CD4-positive, alpha-beta T cell (primary cell): ENCODE measurements at places on chromosomes 5 and 9.

DNA sequence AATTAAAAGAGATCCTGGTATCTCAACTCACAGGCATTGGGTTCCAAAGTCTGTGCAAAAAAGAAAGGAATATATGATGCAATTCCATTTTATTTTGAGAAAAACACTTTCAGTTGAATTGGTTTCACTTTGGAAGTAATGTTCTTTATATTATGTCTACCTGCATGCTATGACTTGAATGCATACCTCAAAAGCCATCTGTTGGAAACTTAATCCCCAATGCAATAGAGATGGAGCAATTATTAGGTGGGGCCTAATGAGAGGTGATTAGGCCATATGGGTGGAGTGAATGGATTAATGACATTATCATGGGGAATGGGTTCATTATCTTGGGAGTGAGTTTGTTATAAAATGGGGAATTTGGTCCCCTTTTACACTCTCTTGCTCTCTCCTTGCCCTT lies 293.3 kb downstream of the CSNK1G3 start:
- DNase-seq, result no peak

DNA sequence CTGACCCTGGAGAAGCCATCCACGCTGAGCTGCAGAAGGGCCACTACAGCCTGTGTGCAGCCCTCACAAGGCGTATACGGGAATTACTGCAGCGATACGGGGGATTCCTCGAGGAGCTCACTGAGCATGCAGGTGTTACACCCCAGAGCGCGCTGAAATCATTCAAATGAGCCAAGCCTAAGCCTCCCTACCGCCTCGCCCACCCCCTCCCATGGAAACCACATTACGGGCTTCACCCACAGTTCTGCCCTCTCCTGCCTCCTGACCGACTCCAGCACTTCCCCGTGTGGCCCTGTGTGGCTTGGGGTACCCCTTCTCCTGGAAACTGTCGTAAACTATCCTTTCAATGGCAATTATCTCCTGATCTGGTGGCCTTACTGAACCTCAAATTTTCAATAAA lies 13.3 kb downstream of the SURF6 start:
- no peak for DNase-seq

DNA sequence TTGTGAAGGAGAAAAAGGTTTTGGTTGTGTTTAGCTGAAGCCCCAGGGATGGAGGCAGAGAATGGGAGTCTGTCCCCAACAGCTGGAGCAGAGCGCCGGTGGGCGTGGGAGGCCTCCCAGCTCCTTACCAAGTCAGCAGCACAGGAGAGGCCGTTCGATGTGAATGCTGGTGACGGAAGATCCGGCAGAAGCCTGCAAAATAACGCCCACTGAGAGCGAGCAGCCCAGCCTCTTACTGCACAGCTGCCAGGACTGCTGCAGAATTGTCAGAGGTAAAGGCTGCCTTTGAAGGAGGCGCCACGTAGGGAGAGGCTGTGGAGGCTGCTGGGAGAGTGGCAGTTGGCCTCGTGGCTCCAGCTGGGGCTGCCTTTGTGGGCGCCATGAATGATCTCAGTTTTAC lies 26.2 kb downstream of the ANGPTL2 start:
- DNase-seq, result no peak

DNA sequence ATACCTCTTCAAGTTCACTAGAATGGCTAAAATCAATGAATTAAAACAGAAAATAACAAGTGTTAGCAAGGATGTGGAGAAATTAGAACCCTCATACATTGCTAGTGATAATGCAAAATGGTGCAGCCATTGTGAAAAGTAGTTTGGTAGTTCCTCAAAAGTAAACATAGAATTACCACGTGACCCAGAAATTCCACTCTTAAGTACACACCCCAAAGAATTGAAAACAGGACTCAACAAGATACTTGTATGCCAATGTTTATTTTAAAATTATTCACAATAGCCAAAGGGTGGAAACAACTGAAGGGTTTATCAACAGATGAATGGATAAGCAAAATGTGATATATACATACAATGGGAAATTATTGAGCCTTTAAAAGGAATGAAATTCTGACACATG lies 70.3 kb downstream of the BARX1 start:
- no peak for DNase-seq

- no peak for DNase-seq
Measured at GRCh38 chr5:24141046-24141445, 503.7 kb downstream of the CDH10 start.

DNA sequence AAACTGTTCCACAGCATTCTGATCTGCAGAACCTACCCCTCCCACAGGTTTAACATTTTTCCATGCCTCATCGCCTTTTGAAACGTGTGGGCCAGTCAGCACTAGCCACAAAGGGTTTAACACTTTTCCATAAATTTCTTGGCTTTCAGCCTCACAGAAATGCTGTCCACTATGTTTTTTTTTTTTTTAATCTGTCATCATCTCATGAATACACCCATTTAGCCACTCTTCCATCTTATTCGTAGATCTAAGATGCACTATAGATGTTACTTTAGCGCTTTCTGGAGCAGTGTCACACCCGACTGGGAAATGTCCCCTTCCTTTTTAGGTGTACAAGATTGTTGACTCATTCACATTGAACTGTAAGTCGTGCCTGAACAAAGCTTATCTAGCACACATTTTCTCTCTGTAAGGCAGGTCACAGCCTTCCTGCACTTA lies 62.3 kb downstream of the GCNT1 start:
- no peak for DNase-seq

DNA sequence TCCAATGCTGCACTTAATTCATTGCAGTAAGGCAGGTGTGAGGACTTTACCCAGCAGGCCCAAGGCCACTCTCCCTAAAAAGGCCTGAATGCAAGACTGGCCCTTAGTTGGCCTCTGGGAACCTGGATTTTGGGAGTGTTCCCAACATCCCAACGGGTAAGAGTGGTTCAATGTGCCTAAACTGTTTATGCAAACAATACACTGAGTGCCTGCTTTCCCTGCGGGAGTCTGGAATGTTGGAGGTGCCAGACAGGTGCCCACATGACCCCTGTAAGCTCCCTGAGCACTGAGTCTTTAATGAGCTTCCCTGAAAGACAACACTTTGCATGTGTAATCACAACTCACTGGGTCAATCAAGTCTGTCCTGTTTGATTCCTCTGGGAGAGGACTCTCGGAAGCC lies 37.4 kb downstream of the NSUN2 start:
- DNase-seq, result no peak

DNA sequence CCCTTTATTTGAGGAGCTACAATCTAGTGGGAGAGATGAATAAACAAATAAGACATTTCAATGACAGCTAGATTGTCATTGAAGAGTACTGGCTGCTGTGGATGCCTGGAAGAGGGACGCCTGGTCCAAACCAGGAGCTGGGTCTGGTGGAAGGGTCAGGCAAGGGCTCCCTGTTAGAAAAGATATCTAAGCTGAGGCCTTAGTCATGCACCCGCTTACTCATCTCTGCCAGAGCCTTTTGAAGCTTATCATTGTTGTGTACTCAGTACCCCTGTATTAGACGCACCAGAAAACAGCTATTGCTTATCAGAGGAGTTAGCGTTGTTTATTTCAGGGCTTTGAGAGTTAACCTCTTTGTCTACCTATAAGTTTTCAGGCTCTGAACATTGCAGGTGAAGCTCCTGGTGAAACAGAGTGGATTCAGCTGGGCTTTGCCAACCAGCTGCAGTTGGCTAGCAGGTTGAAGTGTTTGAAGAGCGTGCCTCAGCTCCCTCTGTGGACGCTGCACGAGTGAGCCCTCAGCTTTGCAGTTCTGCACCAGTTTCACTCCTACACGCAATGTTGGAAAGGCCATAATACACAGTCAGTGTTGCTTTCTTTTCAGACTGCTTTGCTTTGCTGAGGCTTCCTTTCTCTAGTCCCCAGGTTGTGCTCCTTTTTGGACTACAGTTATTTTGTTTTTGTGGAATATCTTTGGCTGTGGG lies 5.6 kb upstream of the GPR151 start:
- DNase-seq, result no peak

DNA sequence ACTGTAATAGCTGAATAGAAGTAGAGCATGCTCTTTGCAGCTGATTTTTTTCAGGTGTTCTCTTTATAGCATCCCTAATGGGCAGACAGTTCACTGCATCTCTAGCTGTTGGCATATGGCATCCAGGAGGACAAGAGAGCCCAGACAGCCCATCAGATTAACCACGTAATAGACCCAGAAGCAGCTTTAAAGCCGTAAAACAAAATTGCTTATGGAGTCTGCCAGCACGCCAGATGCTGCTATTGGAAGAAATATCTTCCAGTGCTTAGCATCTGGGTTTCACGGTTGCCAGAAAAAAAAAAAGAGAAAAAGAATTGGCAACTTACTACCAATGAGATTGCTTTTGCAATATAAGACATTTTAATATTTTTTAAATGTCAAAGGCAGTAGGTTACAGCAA lies 869.4 kb upstream of the NUDT12 start:
- DNase-seq, result no peak

DNA sequence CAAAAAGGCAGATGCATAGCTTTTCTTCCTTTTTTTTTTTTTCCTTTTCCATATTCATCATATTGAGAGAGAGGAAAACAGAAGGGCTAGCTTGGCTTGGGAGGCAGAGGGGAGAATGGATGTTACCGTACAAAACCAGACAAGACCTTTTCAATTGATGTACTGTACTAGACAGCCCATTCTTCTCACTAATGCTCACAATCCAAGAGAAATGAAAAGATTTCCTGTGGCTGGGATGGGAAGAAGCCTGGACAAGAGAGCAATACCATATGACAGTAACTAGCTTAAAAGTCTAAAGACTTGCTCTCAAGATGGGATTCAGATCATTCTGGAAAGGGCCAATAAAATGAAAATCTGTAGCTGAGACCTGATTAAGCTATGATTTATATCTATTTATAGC lies 3.4 kb downstream of the CEMIP2 start:
- no peak for DNase-seq

- no peak for DNase-seq
Measured at GRCh38 chr9:1152171-1152570, 102.0 kb downstream of the DMRT2 start.

- DNase-seq, result no peak
Measured at GRCh38 chr9:112764837-112765236, 14.3 kb downstream of the SNX30 start.

GRCh38 chr5:58201922-58202648 lies 257.8 kb downstream of the PLK2 start:
- no peak for DNase-seq
